Fibroblast of the aortic adventitia (primary cell): ENCODE measurements at places on chromosomes 3 and 15. TPM values are rescaled to one million over a fixed set of nuclear protein-coding genes. Genes with fewer than 3 reads are reported as not detected.

GRCh38 chr15:71333136-71333700, 217.9 kb downstream of the THSD4 start:
- DNase-seq: peak; percentile 15

DNA sequence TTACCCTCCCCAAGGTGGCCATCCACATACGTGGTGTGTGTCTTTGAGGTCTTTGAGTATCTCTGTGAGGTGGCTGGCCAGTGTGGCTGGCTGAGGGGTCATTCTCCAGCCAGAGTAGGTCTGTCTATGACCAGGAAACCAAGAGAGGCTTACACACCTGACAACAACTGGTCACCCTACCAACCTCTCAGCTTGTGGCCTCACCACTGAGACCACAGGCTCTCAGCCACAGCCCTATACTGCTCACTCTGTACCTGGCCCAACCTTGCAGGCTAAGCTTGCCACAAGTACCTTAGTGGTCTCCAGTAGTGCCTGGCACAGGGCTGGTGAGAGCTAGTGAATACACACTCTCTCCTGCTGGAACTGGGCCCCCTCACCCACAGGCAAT, 5.1 kb downstream of the HEMK1 start:
- no peak for DNase-seq

SENP8 gene
- total RNA-seq: 0.98 and 3.8 TPM in 2 replicates

DNA sequence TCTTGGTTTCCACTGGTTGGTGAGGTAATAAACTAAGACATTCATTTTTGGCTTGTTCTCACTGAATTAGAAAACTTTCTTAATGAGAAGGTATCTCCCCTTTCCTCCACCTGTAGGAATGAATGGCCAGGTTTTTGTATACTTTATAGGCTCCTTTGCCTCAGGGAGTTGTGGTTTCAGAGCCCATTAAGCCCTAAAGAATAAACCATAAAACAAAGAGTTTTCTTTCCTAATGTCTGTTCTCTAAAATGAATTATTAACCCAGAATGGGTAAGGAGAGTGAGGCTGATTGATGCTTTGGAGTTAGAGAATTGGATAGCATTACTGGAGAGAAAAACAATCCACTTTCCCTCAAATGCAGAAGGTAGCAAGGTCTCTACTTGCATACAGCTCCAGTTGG, 67.6 kb downstream of the TIGIT start:
- DNase-seq: no peak

- no peak for DNase-seq
Observed at GRCh38 chr15:67100801-67101581, 35.6 kb downstream of the SMAD3 start.

- no peak for DNase-seq
Observed at GRCh38 chr3:156140001-156140595, 19.7 kb downstream of the KCNAB1 start.

- no peak for DNase-seq
Observed at GRCh38 chr15:35208353-35208752, 123.3 kb upstream of the NANOGP8 start.

DNA sequence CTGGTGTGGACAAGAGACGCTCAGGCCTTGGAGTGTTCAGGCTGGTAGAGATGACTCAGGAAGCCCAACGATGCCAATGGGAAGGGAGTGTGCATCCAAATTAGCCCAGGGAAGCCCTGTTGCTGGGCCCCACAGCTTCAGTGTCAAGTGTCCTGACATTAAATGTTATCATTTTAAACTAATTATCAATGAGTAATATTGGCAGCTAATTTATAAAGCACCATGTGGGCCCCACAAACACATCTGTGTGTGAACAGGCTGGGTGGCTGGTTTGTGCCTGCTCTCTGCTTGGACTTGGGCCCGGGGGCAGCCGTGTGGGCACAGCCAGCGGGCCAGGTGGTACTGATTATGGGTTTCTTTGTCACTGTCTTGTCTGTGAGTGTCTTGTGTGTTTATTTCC, 15.0 kb downstream of the FBLN2 start:
- no peak for DNase-seq
